ENCODE measurements at places on chromosomes 2 and 18.

GRCh38 chr2:36710858-36711515, 14.5 kb downstream of the VIT start:
- no peak for DNase-seq

GRCh38 chr2:84899304-84900204, 5.9 kb upstream of the TMSB10 start:
- no peak for DNase-seq

DNA sequence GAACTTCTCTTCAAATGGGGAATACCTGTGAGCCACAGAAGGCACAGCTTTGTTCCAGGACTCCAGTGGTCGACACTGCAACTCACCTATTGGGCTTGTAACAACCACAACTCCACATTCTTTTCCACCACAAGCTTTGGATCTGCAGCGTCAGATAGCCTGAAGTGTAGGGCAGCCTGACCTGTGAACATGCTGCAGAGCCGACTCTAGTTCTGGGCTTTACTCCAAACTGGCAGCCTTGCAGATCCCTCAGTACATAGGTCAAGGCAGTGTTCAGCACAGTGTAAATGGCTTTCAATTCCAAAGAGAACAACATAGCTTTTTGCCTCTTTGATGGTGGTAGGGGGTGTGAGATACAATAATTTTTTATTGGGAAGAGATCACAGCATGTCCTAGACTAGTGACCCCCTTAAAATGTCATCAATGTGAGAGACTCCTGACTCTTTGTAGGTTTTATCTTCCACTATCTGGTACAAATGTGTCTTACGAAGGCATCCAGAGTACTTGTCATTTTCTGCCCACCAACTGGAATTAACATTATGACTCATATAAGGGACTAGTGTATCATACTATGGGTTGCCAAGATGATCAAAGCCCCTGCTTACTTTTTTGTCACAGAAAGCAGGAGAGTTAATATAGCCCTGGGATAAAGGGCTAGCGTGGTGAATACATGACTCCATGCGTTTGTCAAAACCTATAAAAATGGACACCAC, 149.8 kb downstream of the COPS8 start:
- DNase-seq: no peak

DNA sequence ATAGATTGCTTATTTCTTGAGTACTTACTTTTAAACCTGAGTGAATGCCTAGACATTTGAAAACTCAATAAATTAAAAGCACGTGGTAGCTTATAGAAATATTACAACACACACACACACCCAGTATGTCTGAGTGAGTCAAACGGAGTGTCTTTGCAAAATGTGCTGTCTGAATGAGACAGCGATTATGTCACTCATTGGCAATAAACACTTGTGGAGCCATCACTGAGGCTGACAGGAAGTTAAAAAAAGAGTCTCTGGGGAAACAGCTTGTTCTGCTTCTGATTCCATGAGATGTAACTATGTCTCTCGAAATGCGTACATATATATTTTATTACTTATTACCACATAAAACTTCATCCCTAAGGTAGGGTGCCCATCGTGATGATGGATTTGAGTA, 22.3 kb upstream of the VPS4B start:
- no peak for DNase-seq

- no peak for DNase-seq
These were observed 18.6 kb upstream of the PKDCC start for GRCh38 chr2:42029171-42029570.

DNA sequence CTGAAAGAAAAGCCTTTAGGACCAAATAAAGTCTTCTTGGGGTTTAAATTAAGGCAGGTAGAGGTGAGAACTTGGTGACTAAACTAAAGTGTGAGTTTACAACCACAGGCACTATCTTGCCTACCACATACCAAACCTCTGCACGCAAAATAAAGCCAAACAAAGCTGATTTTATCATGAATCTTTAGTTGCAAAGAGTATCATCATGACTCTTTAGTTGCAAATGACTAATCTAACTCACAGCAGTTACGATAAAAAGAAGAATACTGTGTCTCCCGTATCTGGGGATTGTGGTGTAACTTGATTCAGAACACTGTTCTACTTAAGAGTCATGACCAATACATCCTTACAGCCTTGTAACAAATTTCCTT, 11.2 kb downstream of the CFAP210 start:
- DNase-seq: no peak

DNA sequence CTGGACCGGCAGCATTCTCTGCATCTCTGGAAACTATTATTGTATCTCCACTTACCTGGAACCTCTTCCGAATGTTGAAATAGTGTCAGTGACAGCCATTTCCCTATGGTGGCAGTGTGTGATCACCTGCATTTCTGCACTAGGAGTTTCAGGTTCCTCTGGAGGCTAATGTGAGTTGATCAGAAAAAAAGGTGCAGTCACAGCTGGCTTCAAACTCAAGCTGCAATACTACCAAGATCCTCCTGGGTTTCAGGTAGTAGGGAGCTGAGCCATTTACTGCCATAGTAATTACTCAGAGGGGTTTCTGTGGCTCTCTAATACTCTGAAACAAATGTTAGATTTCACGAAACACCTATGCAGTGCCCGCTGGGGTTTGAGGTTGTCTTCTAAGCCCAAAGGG, 183.5 kb upstream of the OSR1 start:
- DNase-seq: no peak

DNA sequence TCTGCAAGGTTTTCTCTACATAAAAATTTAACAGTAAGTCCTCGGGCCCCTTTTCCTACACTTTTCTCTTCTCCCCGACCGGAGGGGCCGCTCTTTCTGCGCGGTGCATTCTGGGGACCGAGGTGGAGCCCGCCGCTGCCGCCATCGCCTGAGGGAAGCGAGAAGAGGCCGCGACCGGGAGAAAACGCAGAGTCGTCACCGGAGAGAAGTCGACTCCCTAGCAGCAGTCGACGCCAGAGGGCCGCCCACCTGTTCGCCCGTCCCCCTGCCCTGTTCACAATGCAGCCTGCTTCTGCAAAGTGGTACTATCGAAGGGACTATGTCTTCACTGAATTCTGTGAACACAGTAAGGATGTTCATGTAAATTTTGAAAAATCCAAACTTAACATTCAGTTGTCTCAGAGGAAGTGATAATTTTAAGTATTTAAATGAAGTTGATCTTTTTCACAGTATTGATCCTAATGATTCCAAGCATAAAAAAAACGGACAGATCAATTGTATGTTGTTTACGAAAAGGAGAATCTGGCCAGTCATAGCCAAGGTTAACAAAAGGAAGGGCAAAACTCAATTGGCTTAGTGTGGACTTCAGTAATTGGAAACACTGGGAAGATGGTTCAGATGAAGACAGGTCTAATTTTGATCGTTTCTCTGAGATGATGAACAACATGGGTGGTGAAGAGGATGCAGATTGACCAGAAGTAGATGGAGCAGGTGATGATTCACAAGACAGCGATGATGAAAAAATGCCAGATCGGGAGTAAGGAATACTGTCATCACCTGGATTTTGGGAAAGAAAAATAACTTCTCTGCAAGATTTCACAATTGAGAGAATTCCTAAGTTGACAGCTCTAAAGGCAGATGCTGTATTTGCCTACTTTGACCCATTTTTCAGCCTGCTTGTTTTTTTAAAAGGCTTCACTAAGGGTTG, 55.8 kb downstream of the ASXL2 start:
- DNase-seq: no peak

DNA sequence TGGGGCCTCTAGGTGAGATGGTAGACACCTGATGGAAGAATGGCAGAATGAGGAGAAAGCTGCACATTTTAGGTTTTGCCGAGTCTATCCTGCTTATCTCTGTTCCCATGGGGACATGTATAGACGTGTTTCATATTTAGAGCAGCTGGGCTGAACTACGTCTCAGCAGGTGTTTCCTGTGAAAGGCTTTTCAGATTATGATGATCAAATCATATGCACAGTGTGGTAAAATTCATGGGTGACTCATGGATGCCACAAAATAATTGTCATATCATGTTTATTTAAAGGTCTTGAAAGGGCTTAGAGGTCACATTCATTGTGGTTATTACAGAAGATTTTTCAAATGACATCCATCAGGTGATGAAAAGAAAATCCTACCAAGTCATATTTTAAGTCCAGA, 90.5 kb downstream of the ICOS start:
- no peak for DNase-seq

GRCh38 chr2:160367887-160368286, 125.7 kb downstream of the RBMS1 start:
- peak; percentile 59 for DNase-seq

GRCh38 chr2:187497858-187498463, 49.9 kb upstream of the CALCRL start:
- no peak for DNase-seq

- DNase-seq: no peak
These were observed 921.0 kb upstream of the SLC39A10 start for GRCh38 chr2:194735837-194736542.

DNA sequence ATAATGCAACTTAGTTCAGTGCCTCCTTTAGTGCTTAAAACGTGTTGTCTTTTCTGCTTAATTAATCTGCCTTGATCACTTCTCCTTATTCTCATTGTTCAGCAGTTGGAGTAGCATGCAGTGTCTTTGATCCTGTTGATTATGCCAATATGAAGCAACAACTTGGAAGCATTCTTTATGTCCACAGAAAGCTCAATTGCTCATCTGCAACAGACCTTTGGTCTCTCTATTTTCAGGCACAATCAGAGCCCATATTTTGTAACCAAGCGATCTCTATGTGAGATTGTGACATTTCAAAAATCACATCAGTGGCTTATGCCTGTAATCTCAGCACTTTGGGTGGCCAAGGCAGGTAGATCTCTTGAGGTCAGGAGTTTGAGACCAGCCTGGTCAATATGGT, 217.3 kb downstream of the NYAP2 start:
- DNase-seq: no peak

- no peak for DNase-seq
These were observed 824.9 kb downstream of the GALR1 start for GRCh38 chr18:78074400-78075020.

DNA sequence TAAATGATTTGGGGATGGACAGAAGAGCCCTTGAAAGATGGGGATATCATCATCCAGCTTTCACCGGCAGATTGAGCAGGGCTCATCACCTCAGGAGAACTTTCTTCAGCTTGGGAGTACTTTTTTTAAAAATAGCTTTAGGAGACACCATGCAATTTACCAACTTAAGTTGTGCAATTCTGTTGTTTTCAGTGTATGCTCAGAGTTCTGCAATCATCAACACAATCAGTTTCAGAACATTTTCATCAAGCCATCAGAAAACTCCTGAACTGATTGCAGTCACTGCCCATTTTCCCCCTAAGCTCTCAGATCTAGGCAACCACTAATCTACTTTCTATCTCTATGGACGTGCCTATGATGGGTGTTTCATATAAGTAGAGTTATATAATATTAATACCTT, 117.7 kb downstream of the CRIM1 start:
- no peak for DNase-seq

DNA sequence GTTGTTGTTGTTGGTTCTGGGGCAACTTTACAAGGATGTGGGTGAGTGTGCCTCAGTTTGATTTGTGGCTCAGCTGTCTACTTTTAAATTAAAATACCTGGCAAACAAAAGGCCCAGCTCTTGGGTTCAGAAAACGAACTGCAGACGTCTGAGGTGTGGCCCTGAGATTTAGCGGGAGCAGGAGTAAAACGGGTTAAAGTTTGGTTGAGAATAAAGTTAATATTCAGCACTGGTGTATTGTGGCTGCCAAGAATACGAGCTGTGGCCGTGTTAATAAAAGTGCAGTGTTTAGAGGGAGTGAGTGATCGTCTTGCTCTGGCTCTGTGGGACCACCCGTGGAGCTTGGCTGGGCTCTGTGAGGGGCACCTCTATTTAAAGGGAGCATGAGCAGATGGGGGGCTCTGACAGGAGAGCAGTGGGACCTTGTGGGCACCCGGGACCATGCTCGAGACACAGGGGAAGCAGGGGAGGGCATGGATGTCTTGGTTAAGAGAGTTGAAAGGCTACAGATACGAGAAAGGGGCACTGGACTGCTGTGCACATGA, 80.3 kb downstream of the VAPA start:
- no peak for DNase-seq

DNA sequence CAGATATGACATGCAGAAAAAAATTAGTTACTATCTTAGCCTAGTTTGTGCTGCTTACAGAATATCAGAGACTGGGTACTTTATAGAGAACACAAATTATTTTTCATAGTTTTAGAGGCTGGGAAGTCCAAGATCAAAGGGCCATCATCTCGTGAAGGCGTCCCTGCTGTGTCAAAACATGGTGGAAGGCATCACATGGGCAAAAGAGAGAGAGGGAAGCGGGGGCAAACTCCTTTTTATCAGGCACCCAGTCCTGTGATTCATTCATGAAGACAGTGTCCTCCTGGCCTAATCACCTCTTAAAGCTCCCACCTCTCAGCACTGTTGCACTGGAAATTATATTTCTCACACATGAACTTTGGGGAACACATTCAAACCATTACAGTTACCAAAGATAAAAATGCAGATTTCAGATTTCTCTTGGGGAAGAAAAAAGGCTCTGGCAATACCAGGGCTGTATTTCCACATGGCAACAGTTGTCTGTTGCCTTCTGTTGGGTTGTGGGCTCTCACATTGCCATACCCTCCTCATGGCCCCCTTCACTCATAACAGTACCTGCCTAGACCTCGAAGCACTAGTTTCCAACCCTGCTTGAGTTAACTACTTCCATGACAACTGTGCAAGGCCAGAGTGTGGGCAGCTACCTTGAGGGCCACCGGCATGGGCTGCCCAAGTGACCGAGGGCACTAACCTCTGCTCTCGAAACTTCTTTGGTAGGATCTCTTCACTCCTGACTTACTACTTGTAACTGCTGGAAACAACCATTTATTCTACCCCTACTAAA, 2.7 kb upstream of the ACTR3 start:
- no peak for DNase-seq
